Fibroblast of the aortic adventitia (primary cell): ENCODE measurements at places on chromosomes 5 and 9.
A peak's percentile ranks its signal among the peaks of the same experiment; 100 is the strongest.

DNA sequence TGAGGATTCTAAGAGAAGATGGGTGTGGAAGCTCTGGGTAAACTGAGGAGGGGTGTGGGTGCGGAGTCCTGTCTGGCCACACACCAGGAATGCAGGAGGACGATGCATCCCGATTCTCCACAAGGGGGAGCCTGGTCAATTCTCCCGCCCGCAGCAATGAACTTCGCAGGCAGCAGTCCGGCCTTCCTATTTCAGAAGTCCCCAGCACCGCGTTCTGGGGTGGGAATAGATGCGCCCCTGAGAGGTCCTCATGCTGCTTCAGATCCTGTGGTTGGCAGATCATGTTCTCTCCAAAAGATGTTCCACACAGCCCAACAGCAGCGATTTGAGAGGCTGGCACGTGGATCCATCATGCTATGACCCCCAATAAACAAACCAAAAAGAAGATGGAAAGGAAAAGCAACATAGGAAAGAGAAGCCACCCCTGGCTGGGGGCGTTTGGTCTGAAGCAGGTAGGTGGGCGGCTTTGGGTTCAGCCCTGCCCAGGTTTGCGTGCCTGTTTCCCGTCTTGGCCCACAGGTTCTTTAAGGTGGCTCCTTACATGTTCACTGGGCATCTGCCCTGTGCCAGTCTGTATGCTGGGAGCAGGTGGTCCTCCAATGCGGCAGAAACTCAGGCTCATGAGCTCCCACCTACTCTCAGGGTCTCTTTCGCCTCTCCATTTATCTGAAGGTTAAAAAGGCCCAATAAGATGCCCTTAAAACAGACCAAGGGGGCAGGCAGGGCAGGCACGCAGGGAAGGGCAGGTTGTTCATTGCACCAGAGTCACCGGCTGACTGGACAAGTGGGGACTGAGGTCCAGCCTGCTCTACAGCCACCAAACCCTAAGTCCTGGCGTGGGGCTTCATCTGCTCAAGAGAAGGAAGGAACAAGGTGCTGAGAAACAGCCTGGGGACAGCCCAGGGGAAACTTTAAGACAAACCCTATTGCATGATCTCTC is 171.6 kb downstream of the PAX5 start:
- peak; percentile 39 for DNase-seq

DNA sequence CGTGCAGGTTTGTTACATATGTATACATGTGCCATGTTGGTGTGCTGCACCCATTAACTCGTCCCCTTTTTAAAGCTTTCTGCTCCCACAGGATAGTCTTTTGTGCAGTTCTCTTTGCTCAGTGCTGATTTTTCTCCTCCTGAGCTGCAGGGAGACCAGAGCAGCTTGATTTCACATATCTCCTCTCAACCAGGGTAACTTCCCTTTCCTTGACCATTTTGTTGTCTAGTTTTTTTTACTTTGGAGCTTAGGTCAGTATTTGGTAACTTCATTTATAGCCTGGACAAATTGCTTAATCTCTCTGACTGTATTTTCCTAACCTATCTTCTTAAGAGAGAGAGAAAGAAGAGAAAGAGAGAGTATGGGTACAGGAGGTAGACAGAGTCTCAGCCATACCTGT is 137.1 kb upstream of the ZNF366 start:
- DNase-seq: no peak

GRCh38 chr9:84067821-84068220 is 87.2 kb downstream of the RMI1 start:
- DNase-seq: no peak

DNA sequence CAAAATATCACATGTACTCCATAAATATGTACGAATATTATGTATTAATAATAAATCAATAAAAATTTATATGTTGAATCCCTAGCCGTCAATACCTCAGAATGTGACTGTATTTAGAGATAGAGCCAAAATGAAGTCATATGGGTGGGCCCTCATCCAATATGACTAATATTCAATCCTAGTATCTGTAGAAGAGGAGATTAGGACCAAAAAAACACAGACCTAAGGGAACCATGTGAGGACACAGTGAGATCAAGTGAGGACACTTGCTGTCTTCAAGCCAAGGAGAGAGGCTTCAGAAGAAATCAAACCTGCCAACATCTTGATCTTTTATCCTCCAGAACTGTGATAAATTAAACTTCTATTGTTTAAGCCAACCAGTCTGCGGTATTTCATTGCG is 3.7 kb upstream of the AMACR start:
- DNase-seq: peak; percentile 78

DNA sequence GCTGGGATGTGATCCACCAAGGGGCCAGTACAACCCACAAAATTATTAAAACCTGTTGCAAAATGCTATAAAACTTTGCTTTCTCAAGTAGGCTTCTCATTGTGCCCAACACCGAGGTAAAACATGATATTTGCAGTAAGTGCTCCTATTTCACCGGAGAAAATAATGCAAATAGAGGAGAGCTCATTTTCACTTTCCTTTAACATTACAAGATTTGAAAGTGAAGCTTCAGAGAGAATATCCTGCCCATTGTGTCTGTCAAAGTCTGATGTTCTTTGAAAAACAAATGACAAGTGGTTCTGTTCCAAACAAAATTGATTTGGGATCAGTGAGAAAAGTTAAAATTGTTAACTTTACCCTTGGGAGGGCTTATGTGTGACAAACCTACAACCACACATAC is 287.1 kb downstream of the KCNN2 start:
- DNase-seq: no peak

DNA sequence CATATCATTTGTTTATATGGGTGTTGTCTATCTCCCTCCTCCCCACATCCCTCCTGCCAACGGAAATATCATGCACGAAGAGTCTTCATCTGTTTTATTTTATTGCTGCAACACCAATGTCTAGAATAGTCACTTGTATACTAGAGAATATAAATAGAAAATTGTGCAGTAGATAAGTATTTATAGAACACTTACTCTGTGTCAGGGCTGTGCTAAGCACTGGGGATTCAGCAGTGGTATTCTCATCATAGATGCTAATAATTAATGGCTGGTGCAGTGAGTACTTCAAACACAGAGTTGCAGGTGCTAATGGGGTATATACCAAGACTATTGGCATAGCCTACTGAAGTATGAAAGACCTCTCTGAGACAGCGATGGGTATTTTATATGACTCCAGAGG is 353.5 kb upstream of the CDH6 start:
- DNase-seq: no peak

DNA sequence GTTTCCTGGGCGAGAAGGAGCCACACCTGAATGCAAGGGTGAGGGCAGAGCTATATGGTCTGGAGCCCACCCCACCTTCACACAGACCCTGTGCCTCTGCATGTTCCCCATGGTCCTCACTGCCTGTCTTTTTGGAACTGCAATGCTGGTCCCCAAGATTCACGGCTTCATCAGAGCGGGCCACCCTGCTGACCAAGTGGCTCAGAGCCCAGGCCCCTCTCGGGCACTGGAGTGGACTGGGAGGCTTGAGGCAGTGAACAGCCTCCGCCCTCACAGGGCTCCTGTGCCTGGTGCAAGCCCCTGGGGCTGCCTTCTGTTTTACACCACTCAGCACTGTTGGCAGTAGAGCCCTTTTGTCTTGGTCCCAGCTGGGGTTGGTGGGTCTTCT is 143.2 kb downstream of the CACNA1B start:
- no peak for DNase-seq

- DNase-seq: peak; percentile 68
Measured at GRCh38 chr5:141846031-141846430, 32.2 kb downstream of the PCDH1 start.

DNA sequence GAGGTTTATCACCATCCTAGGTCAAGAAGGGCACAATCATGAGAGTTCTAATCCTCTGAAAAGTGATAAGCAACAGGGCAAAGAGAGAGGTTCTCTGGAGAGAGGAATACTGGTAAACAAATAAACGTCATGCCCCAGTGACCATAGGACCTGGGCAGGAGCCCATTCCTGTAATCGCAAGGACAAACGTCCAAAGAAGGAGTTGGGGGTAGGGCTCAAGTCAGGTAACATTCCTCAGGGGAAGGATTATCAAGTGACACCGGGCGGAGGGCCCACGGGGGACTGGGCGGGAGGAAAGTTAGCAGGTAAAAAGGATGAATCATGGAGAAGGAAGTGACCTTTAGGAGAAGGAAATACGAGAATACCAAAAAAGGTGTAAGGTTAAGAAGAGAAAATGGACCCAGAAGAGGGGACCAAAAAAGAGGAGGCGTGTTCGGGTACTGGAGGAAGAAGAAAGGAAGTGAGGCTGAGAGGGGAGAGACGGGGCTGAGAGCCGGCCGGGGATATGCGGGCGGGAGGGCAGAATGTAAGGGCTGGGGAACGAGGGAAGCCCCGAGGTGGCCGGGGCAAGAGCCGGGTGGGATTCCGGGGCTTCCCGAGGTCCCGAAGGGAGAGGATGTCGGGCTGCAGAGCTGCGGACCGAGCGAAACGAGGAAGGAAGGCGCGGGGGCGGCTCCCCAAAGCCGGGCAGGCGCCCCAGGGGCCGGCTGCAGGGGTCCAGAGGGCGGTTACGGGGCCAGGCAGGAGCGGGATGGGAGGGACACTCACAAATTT is 583 bp downstream of the DIAPH1 start:
- DNase-seq: peak; percentile 21

- DNase-seq: peak; percentile 25
Measured at GRCh38 chr5:13354611-13355010, 589.9 kb downstream of the DNAH5 start.

- no peak for DNase-seq
Measured at GRCh38 chr9:74770508-74771261, 117.0 kb downstream of the TRPM6 start.

GRCh38 chr5:14506140-14506538 is 75.5 kb upstream of the OTULINL start:
- no peak for DNase-seq

- peak; percentile 95 for DNase-seq
Measured at GRCh38 chr5:20678814-20679298, 690.9 kb upstream of the CDH18 start.

DNA sequence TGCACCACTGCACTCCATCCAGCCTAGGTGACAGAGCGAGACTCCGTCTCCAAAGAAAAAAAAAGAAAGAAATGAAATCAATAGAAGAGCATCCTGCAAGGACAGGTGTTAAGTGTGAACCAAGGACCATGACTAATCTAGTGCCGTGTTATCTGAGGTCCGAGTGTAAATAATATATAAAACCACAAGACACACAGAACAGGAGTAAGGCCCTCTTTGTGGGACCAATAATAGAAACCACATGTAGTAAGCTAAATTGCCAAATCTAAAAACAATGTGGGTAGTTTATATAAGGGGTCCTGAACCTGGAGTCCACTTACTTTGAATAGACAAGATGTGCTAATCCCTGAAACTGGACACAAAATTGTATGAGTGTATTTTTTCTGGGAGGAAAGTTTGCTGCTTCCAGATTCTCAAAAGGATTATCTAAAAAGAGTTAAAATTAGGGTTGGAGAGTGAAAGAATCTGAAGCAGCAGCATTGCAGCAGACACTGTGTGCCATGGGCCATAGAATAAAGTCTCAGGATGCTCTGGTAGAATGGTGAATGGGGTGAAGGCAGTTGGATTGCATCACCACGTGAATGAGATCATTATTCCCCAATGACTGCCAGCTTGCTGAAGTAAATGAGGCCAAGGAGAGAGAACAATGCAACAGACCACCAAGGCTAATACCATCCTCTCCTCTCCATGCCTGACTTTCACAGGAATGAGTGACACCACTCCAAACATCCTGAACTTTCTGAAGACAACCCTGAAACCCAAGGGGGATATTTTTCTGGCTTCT is 222.7 kb downstream of the DCP2 start:
- DNase-seq: peak; percentile 79

DNA sequence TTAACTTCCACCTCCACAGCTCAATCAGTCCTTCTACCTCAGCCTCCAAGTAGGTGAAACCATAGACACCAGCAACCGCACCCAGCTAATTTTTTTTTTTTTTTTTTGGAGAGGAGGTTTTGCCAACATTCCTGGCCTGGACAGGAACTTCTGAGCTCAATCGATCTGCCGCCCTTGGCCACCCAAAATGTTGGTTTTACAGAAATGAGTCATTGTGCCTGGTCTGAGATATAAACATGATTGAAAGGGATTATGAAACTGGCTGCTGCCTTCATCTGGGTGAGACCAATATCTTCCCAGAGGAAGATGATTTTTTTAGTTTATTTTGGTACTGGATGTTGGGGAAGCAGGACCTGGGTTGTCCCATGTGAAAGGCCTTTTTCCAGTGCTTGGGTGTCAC is 9.2 kb downstream of the TAF11L12 start:
- DNase-seq: no peak

DNA sequence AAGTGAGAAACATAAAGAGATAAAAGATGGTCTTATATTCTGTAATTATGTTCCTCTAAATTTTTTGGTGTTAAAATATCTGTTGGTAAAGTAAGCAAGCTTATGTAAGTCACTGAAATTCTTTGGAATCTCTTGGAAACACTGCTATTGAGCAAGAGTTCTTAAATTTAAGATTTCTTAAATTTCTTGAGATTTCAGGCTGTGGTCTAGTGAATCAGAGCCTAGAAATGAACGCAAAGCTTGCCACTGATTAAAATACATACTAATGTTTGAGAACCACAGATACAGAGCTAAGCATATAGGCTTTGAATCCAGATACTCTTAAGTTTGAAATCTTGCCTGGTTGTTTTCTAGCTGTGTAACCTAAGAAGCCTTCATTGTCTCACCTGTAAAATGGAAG is 133.4 kb downstream of the TRPM3 start:
- DNase-seq: peak; percentile 95

DNA sequence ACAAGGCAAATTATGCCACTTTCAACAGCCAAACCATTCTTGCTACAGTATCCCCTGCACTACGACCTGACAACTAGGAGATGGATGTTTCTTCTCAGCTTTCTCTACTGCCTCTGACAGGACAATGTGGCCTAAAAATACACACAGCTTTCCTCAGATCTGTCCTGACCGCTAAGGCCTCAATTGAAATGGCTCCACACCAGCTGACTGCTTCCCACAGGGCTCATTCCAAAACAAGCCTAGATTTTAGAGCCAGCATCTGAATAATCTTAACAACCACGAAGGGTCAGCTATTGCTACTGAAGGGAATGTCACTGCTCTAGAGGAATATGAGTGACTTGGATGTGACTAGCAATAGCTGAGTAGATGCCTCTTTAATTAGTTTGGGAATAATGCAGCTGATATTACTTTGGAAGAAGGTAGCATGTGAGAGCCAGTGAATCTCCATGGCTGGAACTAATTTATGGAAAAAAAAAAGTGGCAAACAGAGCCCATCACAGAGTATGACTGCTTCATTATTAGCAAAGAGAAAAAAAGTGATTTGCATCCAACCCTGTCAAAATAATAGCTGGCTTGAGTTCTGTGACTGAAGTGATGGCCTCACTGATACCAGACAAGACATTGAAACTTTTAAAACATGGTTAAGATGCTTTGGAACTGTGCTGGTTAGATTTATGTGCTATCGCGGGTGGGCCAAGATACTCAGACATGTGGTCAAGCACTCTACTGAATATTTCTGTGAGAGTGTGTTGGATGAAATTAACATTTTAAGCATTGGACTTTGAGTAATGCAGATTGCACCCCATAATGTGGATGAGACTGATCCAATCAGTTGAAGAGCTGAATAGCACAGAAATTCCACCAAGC is 450.2 kb downstream of the NR2F1-AS1 start:
- DNase-seq: peak; percentile 65

- no peak for DNase-seq
Measured at GRCh38 chr9:1879501-1879900, 135.6 kb upstream of the SMARCA2 start.
